ENCODE measurements at places on chromosomes 6 and 20.
A peak's percentile ranks its signal among the peaks of the same experiment; 100 is the strongest.

- no peak for DNase-seq
Measured at GRCh38 chr6:44068607-44069296, 58.5 kb downstream of the MRPL14 start.

DNA sequence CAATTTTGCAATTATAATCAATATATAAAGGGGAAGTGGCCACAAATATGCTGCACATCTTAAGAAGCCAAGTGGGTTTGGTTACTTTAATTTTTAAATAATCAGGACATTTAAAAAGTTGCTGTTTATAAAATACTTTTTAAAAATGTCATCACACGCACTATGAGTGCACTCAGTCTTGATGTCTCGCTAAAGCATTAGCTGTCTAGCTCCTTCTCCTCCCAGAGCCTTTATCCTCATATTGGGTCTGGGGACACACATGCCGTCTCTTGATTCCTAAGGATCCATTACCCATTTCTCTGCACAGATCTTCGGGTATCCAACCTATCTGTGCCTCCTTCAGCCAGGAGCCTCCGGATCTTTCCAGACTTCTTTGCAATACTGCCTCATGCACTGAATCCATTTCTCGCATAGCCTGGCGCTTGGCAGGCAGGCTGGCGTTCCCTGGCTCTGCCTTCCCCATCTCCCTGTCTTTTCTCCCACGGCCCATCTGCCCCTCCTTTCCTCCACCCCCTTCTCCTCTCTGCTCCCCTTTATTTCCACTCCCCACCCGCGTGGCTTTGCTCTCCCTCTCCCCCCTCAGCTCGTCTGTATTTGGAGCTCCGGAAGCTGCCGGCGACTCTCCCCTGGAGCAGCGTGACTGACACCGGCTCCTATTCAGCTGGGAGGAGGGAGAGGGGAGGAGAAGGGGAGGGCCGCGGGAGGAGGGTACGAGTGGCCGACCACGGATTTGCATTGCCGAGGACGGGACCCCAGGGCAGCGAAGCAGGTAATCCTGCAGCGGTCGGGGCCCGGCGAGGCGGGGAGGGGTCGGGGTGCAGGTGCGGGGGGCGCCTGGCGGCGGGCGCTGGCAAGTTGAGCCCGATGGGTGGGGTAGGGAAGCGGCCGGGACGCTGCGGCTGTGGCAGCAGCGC is at the start of gene CAP2:
Gene CAP2 (plus strand): TSS at position 618 of the 914 bp plus-strand sequence. CDS start 27,961 bp downstream, outside the sequence.
- no peak for DNase-seq

DNA sequence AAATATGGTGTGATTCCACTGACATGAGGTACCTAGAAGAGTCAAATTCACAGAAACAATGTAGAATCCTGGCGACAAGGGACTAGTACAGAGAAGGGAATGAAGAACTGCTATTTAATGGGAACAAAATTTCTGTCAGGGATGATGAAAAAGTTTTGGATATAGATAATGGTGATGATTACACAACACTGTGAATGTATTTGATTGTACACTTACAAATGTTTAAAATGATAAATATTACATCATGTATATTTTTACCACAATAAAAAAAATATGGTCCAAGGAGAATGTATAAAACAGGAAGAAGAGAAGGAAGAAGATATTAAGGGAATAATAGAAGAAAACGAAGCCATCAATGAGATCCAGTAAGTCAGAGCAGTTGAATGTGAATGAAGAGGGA is 8.4 kb upstream of the E2F3 start:
- DNase-seq = no peak

DNA sequence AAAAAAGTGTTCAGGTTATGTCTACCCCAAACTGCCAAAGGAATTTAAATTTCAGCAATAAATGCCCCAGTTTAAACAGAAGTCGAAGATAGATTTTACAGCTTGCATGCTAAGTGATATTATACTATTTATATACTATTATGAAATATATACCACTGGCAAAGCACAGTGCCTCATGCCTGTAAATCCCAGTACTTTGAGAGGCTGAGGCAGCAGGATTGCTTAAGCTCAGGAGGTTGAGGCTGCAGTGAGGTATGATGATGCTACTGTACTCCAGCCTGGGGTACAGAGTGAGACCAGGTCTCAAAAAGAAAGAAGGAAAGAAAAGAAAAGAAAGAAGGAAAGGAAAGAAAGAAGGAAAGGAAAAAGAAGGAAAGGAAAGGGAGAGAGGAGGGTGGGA is 102.1 kb downstream of the MTFR2 start:
- DNase-seq = no peak

- DNase-seq = no peak
Measured at GRCh38 chr6:147806697-147807096, 298.2 kb downstream of the SAMD5 start.

GRCh38 chr6:16338577-16339264 is 100.3 kb downstream of the GMPR start:
- DNase-seq = no peak

- no peak for DNase-seq
Measured at GRCh38 chr6:70110126-70111022, 192.5 kb downstream of the COL9A1 start.

DNA sequence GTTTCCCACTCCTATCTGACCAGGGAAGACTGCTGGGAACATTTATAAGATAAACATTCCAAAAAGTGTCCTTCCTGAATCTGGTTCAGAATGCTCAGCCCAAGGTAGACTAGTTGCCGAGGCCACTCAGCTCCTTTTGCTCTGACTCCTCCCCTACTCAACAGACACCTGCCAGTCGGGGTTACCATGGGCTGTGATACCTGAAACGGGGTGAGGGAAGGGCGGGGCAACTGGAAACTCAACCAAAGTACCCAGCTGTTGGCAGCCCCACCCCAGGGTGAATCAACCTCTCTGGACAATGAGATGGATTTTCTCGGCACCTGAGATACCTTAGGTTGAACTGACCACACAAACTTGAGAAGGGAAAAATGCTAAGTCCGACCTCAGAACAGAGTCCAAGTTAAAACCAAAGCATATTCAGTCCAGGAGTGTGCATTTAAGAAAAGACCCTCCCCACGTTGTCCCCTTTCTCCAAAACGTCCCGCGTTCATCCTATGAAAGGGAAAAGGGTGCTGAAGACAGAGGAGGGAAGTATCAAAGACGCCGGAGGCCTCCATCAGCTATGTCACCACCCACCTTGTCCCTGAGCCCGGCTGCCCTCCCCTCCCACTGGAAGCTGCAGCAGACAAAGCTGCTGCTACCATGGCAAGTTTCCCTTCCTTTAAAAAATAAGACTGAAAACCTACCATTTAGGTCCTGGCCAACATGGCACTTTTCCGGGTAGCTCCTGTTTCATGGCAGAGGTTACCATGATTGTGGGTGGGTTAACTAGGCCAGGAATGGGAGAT is 100.1 kb downstream of the SLC23A2 start:
- no peak for DNase-seq

DNA sequence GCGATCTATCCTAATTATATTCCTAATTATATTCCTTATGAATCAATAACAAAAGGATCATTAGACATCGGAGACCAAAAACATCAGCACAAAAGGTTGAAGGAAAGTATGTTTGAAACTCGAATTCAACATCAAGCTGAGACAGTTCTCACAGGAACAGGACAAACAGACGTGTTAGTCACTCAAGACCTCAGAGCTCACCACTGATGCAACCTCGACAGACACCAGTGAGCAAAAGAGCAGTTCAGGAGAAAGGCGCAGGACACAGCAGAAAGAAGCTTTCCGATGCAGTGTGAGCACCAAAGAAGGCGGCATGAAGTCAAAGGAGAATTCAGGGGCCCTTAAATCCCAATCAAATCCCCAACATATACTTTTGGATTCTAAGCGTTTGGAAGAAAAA is 6.3 kb upstream of the RAMACL start:
- no peak for DNase-seq

- no peak for DNase-seq
Measured at GRCh38 chr20:51763965-51764602, 4.1 kb downstream of the ATP9A start.

DNA sequence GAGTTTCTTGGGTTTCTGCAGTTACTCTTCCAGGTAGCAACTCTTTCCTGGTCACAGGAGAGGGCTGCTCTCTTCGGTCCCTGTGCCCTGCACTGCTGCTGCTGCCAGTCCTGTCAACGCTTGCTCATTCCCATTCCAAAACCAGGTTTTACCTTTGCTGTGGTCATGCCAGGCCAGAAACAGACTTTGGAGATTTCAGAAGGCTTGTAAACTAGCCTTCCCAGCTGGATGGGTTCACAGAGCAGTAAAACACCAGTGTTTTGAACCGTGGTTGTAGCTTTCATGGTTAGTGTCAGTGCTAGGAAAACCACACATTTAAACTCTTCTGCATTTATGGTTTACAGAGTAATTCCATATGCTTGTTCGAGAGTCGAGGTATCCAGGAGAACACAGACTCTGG is 16.2 kb downstream of the ARFGEF2 start:
- no peak for DNase-seq

DNA sequence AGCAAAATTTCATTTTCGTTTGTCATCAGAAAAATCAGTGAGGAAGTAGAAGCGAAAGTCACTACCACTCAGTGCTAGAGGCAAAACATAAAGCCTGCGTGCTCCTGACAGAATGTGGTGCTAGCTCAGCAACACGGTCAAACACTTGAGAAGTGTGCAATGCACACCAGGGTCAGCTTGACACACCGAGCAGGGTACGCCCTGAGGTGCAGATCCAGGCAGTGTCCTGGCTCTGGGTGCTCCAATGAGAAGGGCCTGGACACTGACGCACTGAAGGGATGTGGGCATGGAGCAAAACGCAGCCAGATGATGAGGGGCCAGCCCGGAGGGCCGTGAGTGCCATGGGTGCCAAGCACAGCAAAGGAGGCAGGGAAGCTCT is 5.9 kb downstream of the RNASET2 start:
- peak; percentile 45 for DNase-seq

DNA sequence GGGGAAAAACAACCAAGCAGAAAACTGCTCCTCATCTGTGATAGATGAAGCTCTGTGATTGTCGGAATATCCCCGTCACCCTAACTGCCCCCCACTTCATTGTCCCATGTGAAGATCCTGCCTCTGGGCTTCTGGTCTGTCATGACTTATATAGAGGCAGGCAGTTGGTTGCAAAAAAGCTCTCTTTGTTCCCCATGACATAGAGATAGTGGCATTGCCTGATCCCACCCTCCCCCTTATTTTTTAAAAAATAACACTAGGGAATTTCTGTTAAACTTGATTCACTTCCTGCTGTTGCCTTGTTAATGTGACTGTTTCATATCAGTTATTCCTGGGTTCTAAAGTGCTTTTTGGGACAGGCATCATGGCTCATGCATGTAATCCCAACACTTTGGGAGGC is 203.1 kb downstream of the JARID2 start:
- no peak for DNase-seq

- DNase-seq = no peak
Measured at GRCh38 chr6:45614488-45615285, 237.0 kb upstream of the SUPT3H start.

DNA sequence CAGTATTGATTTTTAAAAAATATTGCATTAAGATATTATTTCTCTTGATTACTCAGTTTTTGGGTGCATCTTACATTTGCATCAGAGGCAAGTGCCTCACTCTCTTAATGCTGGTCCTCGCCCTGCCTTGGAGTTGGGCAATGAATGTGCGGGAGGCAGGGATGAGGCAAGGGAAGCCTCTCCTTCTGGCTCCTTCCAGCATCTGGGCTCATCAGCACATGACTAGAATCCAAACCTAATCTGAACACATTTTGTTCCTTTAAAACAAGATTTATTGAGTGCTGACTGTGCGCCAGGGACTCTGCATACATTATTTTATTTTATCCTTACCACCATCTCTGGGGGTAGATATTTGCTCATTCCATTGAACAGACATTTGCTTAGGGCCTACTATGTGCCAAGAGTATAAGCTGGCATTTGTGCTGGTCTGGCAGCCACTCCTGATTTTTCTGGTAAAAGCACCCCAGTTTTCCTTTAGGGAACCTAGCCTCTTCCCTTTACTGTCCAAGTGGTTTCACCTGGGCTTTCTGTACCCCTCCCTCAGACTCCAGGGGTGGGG is 71.9 kb upstream of the ZNFX1 start:
- no peak for DNase-seq

GRCh38 chr20:38692436-38693411 is 31.6 kb upstream of the SLC32A1 start:
- DNase-seq = peak; percentile 49

DNA sequence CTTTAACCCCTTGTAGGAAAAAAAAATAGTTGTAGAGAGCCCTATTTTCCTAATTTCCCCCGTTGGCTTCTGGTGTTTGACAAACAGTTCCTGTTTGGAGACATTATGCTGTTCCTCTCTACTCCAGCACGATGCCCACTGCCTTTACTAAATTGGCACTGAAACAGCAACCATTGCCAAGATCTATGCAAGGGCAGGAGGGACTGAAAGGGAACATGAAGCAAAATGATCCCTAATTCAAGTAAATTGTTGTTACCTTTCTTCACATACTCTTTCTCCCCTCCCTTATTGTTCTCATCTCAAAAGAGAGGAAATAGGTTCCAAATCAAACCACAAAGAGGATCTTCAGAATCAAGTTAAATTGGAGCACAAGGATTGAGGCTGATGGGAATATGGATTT is 764.1 kb upstream of the MMS22L start:
- DNase-seq = no peak

All from memory B cell (primary cell).